ENCODE measurements at places on chromosomes 16 and 17.

DNA sequence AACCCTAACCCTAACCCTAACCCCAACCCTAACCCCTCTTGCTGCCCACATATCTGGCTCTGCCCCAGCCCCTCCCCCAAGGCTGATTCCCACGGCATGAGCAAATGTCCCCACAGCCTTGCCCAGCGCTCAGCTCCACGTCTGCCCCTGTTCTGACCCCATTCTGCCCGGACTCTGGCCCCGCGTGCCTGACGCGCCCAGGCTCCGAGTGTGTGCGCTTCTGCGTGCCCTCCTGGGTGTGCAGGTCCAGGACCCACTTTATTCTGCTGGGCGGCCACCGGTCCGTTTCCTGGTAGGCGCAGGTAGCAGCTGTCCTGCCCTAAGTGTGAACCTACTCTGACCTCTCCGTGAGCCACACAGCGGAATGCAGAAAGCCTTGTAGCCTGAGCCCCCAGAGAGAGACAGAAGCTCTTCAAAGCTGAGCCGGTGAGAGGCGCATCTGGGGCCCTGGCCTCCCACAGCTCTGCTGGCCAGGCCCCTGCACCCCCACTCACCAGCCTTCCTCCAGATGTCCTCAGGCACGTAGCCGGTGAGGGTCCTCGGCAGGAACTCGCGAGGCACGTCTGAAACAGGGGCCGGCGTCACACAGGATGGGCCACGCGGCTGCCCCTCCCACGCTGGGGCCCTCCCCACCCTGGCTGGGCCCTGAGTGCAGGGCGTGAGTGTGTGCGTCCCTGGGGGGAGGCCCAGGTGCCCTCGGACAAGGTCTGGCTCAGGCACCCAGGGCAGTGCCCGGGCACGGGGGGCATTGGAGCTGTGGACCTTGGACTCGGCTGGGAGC is 14.0 kb upstream of the PABPN1L start:
- DNase-seq, result no peak

DNA sequence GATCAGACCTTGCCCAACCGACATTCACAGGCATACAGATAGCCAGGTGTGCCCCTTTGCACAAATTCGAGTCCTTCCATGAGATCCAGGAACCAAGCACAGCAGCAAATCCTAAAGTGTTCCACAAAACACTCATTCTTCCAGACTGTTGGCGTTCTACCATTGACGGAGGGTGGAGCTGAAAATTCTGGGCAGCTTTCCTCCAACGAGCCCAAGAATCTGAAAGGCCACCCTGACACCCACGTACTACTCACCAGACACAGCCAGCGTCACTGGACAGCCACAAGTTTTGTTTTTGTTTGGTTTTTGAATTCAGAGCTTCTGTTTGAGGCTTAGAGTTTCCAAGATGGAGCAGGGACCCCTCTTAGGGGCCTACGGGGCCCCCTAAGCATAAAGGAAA is 83.8 kb downstream of the PMP22 start:
- no peak for DNase-seq

DNA sequence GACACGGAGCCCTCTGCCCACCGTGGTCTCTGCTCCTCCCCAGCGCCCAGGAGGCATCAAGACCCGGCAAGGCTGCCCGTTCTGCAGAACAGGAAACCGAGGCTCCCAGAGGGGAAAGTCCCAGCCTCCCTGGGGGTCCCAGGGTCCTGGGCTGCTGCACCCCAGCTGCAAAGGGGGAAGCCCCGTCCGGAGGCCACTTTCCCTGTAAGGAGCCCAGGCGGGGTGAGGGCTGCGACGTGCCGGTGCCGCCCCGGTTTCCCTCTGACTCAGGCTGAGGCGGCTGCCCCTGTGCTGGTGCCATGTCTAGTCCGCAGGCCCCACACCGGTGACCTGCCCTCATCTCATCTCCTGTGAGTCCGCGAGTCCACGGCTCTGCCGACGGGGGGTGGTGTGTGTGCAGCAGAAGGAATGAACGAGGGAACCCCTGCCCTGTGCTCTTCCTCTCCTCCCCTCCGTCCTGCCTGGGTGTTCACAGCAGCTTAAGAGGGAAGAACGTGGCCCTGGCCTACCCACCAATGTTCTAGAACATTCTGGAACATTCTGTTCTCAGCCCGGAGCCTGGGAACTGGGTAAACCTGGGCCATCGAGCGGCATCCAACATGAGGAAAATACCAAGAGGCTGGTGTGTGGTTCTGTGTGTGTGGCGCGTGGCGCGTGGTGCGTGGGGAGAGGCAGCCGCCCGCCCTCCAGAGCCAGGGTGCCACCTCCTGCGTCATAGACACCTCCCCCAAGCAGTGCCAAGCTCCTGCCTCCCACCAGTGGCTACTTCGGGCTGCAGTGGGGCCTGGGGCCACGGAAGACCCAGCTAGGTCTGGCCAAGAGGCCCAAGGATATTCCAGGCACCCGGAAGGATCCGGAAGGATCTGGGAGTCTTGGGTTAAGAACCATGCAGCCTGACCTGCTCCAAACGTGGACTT is 7.0 kb upstream of the CBFA2T3 start:
- DNase-seq, result peak; percentile 44

DNA sequence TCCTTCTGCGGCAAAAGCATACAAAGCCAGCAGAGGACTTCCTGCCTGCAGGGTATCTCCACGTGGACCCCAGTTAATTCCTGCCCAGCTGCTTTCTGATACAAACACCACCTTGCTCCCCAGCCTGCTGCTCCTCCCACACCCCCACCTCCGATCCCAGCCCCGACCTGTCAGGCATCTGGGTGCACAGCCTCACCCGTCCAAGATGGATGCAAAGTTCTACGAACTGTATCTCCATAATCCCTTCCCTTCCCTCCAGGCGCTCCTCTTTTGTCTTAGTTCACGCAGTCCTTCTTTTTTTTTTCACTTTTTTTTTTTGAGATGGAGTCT is 15.6 kb upstream of the FOXJ1 start:
- no peak for DNase-seq

- DNase-seq, result no peak
These were observed 23.1 kb upstream of the DHRS13 start for GRCh38 chr17:28925912-28926365.

DNA sequence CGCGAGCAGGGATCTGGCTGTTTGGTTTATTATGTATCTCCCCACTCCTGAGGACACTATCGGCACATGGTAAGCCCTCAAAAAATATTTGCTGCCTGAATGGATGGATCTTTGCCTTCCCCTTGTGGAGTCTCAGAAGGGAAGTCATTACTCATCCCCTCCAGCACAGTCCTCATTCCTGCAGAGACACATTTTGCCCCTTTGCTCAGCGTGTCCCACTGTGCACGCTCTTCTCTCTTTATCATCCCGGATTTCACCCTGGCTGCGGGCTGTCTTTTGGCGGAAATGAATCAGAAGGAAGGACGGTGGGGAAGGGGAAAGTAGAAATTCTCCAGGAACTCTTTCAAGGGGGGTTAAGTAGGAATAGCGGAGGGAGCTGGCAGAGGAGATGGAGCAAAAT is 125.2 kb upstream of the CDC42EP4 start:
- no peak for DNase-seq

DNA sequence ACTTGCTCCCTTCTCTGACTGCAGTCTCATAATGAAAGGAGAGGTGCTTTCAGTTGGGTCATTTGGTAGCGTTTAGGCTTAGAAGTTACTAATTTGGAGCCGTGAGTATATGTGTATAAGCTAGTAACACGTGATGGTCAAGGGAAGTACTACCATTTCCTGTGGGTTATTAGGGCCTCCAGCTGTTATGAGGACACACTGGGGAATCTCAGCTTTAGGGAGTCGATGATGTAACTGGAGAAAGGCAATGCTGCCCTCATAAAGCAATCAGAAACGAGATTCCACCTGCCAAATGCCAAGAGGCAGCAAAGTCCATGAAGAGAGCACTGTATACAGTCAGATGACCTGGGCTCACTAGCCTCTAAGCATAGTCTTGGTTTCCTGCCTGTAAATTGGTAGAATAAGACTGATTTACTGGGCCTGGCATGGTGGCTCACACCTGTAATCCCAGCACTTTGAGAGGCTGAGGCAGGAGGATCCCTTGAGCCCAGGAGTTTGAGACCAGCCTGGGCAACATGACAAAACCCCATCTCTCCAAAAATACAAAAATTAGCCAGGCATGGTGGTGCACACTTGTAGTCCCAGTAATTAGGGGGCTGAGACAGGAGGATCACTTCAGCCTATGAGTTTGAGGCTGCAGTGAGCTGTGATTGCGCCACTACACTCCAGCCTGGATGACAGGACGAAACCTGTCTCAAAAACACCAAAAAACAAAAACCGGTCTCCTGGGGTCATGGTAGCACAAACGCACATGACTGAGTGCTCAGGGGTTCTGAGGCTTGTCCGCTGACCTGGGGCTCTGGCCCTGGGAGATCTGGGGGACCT is 53.0 kb downstream of the SF3B3 start:
- peak; percentile 35 for DNase-seq

DNA sequence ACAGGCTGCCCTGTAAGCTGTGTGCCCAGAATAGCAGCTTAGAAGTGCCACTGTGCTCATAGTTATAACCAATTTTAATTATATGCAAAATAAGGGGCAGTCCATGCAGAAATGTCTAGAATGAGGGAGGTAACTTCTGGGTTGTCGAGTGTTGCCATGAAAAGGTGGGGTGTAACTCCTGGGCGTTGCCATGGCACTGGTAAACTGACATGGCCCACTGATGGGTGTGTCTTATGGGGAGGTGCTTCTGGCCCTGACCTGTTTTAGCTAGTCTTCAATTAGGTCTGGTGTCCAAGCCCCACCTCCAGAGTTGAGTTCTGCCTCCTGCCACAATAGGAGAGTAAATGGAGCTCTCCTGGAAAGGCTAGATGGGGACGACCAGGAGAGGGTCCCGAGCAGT is 120.6 kb downstream of the SALL1 start:
- DNase-seq, result no peak

- DNase-seq, result no peak
These were observed 27.8 kb downstream of the AXIN1 start for GRCh38 chr16:324451-325334.

GRCh38 chr16:19068237-19068815 is 912 bp downstream of the COQ7 start:
- no peak for DNase-seq

- no peak for DNase-seq
These were observed 568 bp upstream of the CCDC154 start for GRCh38 chr16:1444730-1445517.

GRCh38 chr17:41648411-41649195 is 24.2 kb upstream of the KRT17 start:
- peak; percentile 70 for DNase-seq

GRCh38 chr17:60086818-60087591 is 8.3 kb upstream of the HEATR6 start:
- no peak for DNase-seq

- no peak for DNase-seq
These were observed 18.9 kb downstream of the MPP3 start for GRCh38 chr17:43814026-43814425.

GRCh38 chr16:24745391-24745790 is 15.9 kb downstream of the TNRC6A start:
- DNase-seq, result no peak

DNA sequence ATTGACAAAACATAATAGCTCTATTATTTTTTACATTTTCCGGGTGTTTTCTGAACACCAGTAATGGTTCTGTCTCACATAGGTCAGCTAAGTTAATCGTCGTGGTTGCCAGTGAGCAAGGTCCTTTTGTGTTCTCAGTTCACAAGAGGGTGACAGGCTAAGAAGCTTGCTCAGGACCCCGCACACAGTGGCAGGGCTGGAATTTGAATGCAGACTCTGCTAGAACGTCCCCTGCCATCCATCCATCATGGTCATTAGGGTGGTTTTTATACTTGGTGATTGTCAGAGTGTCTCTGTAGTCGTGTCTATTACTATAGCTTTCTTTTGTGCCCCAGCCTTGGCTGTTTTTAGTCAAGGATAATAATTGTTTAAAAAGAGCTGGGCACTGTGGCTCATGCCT is 176.2 kb downstream of the SNX29 start:
- DNase-seq, result no peak

- DNase-seq, result no peak
These were observed 22.2 kb downstream of the ITPRIPL2 start for GRCh38 chr16:19135896-19136438.

DNA sequence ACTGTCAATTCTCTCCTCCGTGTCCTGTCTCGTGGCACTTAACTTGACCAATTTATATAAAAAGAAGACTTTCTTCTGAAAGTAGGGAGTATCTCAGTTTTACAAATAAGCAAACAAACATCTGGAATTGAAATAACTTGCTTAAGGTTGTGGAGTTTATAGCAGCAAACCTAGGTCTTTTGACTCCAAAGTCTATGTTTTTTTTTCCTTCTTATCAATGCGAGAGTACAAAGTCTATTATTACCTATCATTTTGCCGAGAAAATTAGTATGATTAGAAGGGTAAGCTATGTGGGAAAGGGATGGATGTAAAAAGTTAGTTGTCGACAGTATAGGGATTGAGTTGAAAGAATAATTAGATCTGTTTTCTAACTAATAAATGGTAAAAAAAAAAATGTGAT is 50.4 kb downstream of the PPM1E start:
- DNase-seq, result no peak

DNA sequence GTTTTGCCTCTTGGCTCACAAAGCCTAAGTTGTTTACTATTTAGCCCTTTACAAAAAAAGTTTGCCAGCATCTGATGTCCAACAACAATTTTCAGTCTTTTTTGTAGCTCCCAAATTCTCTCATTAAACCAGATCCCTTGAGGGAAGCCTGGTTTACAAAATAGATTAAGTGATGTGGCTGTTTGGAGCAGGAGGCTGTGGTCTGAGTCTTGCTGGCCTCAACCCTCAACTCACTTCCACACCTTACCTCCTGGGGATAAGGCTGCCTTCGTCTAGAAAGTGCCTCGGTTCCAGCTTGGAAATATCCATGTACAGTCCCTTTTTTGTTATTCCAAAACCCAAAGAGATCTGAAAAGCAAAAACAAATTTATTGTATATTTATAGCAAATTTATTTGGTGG is 138.4 kb downstream of the WWOX start:
- no peak for DNase-seq

GRCh38 chr17:74274060-74274708 is at the start of gene DNAI2:
Gene DNAI2 (plus strand): TSS chr17:74274234. CDS start chr17:74281818, 7,584 bp downstream.
- DNase-seq, result no peak

- DNase-seq, result no peak
These were observed 14.6 kb downstream of the HSD11B2 start for GRCh38 chr16:67445441-67445912.

DNA sequence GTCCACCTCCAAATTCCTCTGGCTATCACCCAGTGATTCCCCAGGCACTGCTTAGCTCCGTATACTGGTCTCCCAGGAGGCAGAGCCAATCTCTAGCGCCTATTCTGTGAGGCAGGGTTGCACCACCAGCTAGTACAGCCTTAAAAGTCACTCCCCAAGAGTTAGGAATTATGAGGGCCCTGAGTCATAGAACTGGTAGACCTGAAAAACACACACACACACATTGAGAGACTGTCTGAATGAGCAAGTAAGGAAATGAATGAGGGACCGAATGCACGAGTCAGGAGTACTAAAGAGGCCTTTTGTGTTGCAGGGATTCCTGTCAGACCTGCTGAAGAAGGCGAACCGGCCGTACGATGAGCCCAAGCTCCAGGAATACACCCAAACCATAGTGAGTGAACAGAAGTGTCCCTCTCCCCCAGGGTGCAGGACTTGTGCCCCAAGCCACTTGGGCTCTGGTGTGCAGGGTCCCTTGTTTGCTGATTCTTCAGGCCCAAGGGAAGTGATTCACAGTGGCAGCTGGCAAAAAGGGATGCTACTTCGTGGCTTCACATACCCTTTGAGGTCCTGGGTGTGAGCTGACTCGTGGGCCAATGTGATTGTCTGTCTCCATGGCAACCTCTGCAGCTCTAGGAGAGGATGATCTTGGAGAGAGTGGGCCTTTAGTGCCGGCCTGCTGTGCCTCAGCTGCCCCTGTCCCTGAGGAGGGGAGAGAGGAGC is 24.7 kb downstream of the CALB2 start:
- no peak for DNase-seq

GRCh38 chr16:30592871-30593270 is 7.4 kb upstream of the ZNF785 start:
- DNase-seq, result no peak

GRCh38 chr17:29586676-29587469 is 2.6 kb downstream of the GIT1 start:
- DNase-seq, result no peak
